Fibroblast of lung (primary cell): ENCODE measurements at places on chromosomes 5 and 9.

- no peak for DNase-seq
Observed at GRCh38 chr5:10481241-10481935, 39.7 kb downstream of the ROPN1L start.

DNA sequence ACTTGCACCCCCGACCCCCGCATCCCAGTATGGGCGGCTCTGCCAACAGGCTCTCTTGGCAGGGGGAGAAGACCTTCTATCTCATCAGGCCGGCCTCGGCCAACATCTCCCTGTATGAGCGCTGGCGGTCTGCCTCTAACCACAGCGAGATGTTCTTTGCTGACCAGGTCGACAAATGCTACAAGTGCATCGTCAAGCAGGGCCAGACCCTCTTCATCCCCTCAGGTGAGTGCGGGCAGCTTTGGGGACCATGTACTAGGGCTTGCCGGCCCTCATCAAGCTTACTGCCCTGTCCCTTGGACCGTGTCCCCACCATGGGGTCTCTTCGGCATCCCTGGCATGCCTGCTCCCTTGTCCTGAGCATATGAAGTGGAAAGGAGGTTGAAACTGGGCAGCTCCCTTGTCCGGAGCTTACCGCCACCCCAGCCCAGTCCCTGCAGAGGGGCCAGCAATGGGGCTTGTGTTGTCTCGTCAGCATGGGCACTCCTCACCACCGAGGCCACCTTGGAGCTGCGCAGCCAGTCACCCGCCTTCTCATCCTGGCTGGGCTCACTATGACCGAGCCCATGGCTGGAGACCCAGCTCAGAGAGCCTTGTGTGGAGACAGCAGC lies 78.1 kb downstream of the PHF2 start:
- no peak for DNase-seq

DNA sequence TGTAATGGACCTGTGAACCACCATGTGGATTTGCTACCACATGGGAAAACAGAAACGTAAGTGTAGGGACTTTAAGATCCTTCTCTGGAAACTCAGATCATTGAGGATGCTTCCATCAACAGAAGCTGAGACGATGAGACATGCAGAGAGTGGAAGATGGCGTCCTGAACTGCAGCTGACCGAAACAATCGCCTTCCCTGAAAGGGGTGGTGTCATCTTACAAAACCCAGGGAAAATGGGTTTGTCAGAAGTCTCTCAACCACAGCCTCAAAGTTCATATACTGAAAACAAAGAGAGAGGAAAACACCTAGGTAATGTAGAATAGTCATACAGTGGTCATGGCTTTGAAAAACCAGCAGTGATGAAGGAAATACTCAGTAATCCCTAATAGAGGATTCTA lies 6.6 kb upstream of the PTPN3 start:
- no peak for DNase-seq

- DNase-seq, result peak; percentile 89
Observed at GRCh38 chr9:18976709-18977531, 56.1 kb downstream of the SAXO1 start.

GRCh38 chr5:176879663-176880361 lies 19.3 kb downstream of the HK3 start:
- no peak for DNase-seq

DNA sequence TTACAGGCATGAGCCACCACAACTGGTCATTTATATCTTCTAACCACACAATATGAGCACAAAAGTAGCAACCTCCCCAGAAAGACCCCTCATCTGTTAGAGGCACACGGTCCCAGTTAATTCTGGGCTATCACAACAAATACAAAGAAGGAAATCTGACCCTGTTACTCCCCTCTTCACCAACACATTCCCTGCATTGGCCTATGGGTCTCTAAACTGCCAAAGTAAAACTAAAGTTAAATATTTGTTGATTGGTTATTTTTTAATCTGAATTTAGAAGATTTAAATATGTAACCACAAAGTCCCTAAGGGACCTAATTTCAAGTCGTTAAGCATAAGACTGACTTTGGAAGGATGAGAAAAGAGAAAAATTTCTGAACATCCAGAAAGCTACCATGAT lies 496.7 kb upstream of the NMUR2 start:
- DNase-seq, result no peak

DNA sequence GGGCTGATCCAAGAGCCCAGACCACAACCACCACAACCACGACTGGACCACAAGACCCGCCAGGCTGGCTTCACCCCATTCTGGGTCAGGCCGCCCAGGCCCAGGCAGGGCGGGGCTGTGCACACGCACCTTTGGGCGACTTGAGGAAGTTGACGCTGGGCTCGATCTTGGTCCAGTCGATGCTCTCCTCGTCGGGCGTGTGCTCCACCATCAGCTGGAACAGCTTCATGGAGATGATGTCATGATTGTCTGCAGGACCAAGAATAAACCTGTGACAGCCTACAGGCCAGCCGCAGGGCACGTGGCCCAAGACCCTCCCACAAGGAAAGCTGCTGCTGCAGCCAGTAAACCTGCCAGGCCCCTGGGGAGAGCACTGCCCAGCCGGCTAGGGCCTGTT lies 17.3 kb downstream of the LMAN2 start:
- DNase-seq, result no peak

- DNase-seq, result no peak
Observed at GRCh38 chr5:64644831-64645230, 45.5 kb upstream of the SHISAL2B start.

DNA sequence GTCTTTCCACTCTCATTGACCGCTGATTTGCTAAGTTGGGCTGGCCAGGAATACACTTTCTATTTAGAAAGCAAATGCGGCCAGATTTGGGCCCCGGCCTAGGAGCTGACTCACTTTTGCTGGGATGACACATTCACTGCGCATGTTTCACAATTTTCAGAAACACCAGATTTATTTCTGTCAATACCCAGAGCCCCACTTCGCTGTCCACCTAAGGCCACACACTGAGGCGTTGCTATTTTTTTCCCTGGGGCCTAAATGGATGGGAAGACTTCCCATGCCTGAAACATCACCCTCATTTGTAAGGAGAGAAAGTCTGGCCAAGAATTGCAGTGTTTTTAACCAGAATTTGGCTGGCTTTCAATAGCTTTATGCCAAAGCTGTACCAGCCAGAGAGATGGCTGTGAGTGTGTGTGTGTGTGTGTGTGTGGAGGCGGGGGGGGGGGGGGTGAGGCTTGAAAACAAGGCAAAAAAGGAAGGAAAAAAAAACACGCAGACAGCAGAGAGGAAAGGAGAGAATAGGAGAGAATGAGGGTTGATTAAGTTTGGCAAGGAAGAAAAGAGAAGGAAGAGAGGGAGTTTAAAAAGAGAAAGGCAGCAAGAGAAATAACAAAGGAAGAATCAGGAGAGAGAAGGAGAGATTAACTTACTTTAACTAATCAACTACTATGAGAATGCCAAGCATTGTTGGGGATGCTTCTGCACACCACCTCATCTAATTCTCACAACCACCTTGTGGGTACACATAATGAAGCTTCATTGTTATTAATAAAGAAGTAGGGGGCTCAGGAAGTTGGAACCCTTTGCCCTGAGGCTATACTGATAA lies 261.4 kb upstream of the KLF4 start:
- peak; percentile 100 for DNase-seq

GRCh38 chr5:42131081-42131480 lies 206.0 kb downstream of the FBXO4 start:
- DNase-seq, result no peak

DNA sequence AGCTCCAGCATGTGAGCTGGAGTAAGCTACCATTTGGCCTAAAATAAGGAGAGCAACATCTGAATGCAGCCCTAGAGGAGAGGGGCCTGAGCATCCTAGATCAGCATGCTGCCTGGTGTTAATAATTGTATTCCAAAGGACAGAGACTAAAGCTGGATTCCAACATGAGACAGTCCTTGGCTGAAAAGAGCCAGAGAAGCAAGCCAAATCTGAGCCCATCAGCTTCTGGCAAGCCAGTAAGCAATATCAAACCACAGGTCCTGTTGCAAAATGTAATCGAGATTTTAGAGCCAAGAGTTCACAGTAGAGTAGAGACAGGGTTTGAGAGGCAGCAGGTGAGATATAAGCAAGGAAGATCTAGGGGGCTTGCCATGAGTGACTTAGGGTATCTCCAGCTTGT lies 42.3 kb upstream of the DMAC1 start:
- no peak for DNase-seq

DNA sequence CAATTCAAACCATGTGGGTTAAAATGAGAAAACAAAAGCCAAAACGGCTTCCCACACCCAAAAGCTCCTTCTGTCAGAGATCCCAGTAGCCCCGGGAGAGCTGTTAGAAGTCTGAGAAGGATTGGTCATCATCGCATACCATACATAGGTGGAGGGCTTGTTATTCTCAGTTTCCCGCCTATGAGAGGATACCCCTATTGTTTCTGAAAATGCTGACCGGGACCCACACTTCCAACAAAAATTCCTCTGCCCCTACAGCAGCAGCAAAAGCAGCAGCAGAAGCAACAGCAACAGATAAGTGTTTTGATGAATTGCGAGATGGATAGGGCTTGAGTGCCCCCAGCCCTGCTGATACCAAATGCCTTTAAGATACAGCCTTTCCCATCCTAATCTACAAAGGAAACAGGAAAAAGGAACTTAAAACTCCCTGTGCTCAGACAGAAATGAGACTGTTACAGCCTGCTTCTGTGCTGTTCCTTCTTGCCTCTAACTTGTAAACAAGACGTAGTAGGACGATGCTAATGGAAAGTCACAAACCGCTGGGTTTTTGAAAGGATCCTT lies at the start of gene TEK:
TEK (plus strand) TSS at position 245 of the 561 bp plus-strand sequence. CDS start 366 bp downstream, outside the sequence.
- peak; percentile 63 for DNase-seq

DNA sequence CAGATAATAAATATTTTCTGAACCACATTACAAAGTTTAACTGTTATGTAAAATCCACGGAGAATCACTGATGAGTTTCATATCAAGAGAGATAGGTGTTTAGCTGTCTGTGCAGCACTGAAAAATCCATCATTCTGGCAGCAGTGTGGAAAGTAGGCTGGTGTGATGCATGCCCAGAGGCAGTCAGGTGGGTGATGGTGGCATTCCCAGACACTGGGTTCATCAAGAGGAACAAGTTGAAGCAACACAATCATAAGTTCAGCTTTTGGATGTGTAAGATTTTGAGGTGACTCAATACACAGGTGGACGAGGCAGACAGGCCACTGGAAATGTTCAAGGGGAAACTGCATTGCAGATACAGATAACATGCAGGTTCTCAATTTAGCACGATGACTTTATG lies 11.9 kb downstream of the DNAH5 start:
- DNase-seq, result peak; percentile 6

DNA sequence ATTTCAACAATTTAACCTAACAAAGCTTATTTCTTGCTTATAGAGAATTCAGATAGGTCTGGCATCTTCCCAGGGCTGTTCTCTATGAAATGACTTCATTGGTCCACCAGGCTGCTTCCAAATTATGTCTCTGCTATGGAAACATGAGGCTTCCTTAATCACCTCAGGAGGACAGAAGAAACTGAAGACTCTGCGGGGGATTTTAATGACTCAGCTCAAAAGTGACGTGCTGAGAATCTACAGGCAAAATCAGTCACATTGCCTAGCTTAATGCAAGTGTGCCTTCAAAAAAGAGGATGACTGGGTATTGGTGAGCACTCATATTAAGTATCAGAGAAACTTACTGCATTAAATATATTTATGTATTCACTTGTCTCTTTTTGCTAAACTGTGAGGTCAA lies 315.5 kb upstream of the RGMB start:
- DNase-seq, result peak; percentile 26

- no peak for DNase-seq
Observed at GRCh38 chr5:110362261-110362660, 364.2 kb downstream of the TMEM232 start.

GRCh38 chr5:151141535-151141934 lies 16.0 kb downstream of the ANXA6 start:
- DNase-seq, result no peak

- DNase-seq, result no peak
Observed at GRCh38 chr9:135605238-135605781, 34.0 kb downstream of the GLT6D1 start.

DNA sequence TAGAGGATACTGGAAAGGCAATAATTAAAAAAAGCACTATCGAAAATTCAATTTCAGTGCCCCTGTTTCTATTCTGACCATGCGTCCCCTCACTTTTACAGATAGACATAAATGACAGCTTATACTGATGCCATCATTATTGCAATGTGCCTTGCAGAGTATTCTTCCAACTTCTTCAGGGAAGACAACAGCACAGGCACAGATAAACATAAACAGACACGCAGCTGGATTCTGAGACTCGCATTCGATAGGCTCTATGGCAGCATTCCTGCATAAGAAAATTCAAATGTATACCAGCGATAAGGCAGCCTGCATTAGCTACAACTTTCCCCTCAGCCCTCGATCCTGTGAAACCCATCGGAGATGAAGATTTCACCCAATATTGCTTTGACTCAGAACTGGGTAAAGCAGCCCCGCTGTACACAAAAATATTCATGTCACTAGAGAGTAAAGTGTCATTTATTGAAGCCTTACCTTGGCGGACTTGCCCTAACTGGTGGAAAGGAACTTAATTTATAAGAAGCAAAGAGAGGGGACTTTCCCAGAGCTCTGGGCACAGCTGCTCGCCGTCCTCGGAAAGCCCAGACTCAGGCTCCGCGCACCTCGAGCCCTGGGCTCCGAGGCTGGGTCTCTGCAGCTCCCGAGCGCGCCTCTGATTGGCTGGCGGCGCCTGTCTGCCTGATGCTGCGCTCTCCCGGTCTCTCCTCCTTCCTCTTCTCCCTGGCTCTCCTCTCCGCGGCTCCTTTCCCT lies at the start of gene CDH18:
CDH18 (minus strand) TSS at position 589 of the 750 bp plus-strand sequence. CDS start 149,214 bp downstream, outside the sequence.
- peak; percentile 69 for DNase-seq

- DNase-seq, result peak; percentile 92
Observed at GRCh38 chr5:57816108-57816507, 333.5 kb upstream of the ACTBL2 start.

- no peak for DNase-seq
Observed at GRCh38 chr5:125006011-125006685, 259.7 kb upstream of the ZNF608 start.

DNA sequence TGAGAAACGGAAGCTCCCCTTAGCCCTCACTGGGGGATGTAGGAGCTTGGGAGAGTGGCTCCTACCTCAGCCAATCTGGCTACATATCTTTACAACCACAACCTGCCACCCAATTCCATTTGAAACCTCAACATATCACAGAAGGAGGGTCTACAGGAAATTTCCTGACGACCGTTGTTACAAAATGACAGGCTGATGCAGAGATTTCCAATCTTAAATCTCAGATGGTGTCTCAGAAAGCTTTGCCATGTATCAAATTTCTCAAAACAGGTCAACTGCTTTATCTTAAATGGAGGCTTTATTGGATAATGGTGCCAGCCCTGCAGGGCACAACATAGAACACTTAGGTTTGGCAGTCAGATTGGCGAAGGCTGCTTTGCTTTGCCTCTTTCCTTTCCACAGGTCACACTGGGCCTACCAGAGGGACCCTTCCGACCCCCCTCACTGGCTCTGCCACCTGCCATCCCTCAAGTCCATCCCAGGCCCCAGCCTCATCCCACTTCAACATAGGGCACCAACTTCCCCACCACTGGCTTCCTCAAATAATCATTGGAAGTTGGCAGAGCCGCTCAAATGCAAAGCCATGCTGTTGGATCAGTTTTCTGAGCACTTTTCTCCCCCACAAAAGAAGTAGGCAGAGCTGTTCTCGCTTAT lies 11.1 kb upstream of the SPATA31E1 start:
- no peak for DNase-seq
